ENCODE measurements at places on chromosomes 12 and 14.
A peak's percentile ranks its signal among the peaks of the same experiment; 100 is the strongest.

DNA sequence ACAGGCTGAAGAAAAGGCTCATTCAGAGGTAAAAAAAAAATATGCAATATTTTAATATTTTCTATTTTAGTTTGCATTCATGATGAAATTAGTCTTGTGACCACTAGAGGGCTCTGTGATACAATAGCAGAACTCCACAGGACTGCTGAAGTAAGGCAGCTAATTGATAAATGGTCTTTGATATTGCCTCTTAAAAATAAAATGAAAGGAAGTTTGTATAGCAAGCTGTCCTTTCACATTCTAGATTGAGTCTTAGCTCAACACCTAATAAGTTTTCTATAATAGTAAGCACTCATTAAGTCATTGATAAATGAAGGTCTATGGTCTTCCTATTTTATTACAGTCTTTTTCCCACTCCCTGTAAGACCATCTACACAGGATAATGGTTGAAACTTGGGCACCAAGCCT lies 315.7 kb downstream of the NAV3 start:
- DNase-seq: peak; percentile 42

DNA sequence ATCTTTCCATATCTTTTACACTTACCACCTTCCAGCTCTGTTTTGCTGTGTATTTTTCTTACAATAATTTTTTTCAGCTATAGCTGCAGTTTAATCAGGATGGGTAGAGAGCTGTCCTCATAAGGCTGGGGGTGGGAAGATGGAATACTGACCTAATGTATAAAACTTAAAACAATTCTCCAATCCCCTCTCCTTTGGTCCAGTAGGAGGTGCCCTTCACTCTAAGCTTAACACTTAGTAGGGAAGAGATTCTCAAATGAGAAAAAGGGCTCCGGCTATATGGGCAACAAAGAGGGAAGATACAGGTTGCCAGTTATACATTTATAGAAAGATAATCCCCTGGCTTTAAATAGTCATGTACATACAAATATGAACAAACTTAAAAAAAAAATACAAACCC lies 2.8 kb downstream of the ORMDL2 start:
- no peak for DNase-seq

GRCh38 chr12:1644534-1645438 lies 15.8 kb downstream of the WNT5B start:
- peak; percentile 81 for DNase-seq

DNA sequence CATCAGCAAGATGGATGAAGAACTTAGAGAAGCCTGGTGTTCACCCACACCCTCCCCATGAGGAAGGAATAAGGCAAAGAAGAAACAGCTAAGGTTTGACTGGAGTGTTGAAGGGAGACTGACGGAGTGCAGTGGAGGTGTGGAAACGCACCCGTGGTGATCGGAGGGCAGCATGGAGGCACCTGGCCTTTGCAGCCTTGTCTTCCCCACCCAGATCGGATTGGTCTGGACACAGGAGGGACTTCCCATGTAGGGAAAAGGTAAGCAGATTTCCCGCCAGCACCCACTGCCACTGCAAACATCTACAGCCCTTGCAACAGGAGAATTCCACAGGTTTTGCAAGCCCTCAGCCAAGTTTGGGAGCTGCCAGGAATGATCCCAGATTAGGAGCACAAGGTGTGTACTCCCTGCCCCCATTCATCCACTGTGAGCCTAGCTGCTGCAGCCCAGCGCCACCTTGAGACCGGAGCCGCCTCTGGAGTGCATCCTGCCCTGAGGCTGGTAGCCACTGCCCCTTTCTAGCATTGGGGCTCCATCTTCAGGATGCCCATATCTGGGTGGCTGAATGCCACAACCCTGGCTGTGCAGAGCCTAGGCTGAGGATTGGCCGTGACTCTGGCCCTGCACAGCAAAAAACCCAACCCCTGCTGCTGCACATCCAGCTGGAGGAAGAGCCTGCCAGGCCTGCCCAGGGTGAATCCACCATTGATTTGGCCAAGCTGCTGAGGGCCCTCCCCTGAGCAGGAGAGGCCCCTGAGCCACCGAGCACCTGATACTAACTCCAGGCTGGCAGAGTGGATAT lies 411.1 kb downstream of the TMEM121 start:
- no peak for DNase-seq

- DNase-seq: no peak
These were observed 42.1 kb upstream of the GXYLT1 start for GRCh38 chr12:42186793-42187192.

DNA sequence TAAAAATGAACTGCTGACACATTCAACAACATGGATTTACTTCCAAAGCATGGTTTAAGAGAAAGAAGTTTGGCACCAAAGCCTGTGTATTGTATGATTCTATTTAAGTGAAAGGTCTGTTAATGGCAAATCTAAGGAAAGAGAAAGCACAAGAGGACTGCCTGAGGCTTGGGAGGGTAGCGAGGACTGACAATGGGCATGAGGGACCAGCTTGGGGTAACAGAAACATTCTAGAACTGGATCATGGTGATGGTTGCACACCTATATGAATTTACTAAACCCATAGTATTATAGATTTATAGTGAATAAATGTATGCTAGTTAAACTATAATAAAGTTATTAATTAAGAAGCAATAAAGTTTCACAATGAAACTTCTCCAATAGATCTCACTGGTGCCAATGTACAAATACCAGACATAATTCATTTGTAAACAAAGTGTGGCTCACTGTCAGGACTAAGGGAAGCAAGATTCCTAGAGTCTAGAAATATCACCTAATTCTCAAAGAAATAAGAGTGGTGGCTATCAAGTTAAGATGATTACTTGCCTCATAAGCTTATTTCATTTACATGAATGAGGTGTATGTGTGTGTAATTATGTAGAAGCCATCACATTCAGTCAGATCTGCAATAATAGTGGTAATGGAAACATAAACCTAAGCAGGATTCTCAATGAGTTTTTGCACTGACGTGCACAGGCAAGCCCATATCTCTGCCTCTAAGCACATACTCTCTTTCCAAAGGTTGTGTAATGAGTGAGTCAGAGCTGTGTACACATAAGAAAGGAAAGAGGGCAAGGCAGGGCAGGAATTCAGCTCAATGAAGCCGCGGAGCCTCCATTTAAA lies 353.4 kb downstream of the KCNH5 start:
- DNase-seq: peak; percentile 77

GRCh38 chr12:89350630-89351488 lies 1.4 kb downstream of the DUSP6 start:
- no peak for DNase-seq

DNA sequence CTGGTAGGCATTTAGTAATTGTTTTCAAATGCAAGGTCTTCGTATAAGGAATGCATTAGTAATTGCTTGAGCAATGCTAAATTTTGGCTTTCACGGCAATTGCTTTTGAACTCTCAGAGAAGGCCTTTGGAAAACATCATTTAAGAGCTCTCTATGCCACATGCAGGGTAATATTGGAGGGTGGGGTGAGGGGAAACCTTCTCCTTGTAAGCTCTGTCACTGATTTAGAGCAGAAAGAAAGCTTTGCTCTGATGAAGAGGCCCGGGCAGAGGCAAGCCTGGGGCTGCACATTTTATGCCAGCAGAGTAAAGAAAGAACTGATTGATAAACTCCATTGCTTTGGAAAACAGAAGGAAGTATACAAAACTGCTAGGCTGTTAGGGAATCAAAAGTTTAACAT lies 70.9 kb downstream of the TRIM9 start:
- DNase-seq: peak; percentile 16

- DNase-seq: no peak
These were observed 53.3 kb downstream of the KIF21A start for GRCh38 chr12:39389399-39390150.

- DNase-seq: peak; percentile 87
These were observed 234.7 kb upstream of the E2F7 start for GRCh38 chr12:77299910-77300669.

DNA sequence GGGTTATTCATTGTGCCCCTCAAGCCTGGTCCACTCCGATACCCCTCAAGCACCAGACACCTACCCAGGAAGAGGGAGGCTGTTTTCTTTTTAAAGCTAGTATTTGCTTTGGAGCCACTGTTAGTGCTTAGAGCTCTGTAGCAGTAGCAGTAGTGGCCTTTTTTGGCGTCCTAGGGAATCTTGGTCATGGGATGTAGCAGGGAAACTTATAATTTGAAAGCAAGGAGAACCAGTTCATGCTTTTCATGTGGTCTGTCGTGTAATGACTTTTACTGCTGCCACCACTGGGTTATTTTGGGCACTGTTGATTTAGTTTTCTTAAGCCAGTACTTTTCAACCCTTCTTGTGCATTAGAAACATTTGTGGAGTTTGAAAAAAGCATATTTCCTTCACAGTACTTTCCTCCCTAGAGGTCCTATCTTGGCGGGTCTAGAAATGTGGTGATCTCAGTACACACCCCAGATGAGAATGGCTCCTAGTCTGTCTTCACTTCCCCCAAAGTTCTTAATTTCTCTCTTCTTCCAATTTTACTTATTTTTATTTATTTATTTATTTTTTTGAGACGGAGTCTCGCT lies 49.7 kb downstream of the MARK3 start:
- no peak for DNase-seq

- DNase-seq: no peak
These were observed 5.9 kb downstream of the DDHD1 start for GRCh38 chr14:53147208-53147607.

DNA sequence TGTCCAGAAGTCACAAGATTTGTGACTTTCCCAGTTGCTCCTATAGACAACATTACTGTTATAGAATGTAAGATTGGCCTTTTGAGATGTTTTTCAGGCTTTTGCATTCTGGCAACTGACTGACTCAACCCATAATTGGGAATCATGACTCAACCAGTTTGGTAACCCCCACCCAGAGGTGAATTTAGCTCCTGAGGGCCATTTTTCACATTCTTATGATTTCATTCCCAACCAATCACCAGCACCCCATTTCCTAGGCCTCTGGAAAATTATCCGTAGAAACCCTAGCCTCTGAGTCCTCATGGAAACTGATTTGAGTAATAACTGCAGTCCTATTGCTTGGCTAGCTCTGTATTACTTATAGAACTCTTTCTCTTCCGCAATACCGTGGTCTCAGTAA lies 626.0 kb upstream of the SEL1L start:
- DNase-seq: peak; percentile 16

GRCh38 chr12:182381-182892 lies 31.5 kb downstream of the SLC6A12 start:
- peak; percentile 80 for DNase-seq

GRCh38 chr12:57902478-57902969 lies 38.8 kb upstream of the ATP23 start:
- DNase-seq: no peak

- DNase-seq: no peak
These were observed 848.0 kb downstream of the DIO2 start for GRCh38 chr14:79363291-79363690.

DNA sequence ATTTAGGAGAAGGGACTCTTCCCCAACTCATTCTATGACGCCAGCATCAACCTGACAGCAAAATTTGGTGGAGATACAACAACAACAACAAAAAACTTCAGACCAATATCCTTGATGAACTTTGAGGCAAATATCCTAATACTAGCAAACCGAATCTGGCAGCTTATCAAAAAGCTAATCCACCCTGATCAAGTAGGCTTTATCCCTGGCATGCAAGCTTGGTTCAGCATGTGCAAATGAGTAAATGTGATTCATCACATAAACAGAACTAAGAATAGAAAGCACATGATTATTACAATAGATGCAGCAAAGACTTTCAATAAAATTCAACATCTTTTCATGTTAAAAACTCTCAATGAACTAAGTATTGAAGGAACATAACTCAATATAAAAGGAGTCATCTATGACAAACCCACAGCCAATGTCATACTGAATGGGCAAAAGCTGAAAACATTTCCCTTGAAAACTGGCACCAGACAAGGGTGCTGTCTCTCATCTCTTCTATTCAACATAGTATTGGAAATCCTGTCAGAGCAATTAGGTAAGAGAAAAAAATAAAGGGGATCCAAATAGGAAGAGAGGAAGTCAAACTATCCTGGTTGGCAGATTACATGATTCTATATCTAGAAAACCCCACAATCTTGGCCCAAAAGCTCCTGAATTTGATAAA lies 233.3 kb downstream of the CCDC59 start:
- DNase-seq: no peak

DNA sequence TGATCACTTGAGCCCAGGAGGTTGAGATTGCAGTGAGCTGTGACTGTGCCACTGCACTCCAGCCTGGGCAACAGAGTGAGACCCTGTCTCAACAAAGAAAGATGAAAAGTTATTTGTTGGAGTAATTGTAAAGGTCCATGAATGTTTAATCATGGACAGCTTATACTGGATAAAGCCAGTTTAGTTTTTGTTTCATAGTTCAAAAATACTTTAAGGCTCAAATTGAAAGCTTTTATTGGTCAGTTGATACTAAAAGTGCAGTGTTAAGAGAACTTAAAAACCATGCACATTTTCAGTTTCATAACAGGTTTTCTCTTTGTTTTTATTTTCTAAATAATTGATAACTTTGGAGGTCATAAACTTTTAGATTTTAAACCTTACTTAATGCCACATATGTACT lies 108.4 kb downstream of the MON2 start:
- no peak for DNase-seq

DNA sequence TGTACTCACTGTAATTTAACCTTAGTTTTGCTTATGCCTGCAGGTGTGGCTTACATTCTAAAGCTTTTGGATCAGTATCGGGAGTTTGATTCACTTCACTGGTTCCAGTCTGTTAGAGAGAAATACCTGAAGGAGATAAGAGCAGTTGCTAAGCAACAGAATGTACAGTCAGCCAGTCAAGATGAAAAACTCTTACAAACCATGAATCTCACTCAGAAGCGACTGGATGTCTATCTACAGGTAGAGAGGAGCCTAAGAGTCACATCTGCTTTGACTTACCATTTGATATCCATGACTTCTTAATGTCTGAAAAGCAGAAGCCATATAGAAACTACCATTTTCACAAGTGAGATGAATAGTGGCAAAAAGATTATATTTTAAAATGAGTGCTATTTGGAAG lies 56.5 kb downstream of the WASHC4 start:
- no peak for DNase-seq

- DNase-seq: no peak
These were observed 21.8 kb downstream of the GOLGA3 start for GRCh38 chr12:132806857-132807256.

DNA sequence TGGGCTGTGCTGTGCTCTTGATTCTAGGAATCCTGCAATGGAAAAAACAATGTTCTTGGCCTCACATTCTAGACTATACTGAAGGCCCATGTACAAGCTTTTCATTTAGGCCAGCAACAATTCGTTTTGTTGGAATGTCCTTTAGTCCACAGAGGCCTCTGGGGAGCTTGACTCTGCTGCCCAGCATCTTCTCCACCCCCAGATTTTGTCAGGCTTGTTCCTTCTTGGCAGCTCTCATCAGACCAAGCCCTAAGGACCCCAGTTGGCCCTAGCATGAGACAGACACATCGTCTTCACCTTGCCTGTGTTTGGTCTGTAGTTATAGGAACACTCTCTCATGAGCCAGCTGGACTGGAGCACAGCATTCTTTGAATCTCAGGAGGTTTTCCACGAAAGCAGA lies 300.1 kb downstream of the VRK1 start:
- DNase-seq: no peak

DNA sequence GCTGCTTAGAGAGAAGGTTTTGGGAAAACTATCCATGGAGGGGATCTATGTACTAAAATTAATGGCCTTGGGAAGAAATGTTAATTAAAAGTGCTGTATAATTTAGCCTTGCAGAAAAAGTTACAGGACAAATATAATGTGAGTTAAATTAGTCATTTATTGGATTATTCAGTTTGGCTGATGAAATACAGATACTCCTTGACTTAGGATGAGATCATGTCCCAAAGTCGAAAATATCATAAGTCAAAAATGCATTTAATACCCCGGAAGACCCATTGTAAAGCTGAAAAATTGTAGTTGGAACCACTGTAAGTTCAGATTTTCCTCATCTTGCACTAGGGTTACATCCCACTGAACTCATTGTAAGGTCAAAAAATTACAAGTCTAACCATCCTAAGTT lies 9.7 kb downstream of the RTRAF start:
- peak; percentile 82 for DNase-seq

- no peak for DNase-seq
These were observed 618 bp downstream of the RBP5 start for GRCh38 chr12:7127916-7128626.

All from fibroblast of skin of abdomen (primary cell).